ENCODE measurements at places on chromosomes 3 and 15.

DNA sequence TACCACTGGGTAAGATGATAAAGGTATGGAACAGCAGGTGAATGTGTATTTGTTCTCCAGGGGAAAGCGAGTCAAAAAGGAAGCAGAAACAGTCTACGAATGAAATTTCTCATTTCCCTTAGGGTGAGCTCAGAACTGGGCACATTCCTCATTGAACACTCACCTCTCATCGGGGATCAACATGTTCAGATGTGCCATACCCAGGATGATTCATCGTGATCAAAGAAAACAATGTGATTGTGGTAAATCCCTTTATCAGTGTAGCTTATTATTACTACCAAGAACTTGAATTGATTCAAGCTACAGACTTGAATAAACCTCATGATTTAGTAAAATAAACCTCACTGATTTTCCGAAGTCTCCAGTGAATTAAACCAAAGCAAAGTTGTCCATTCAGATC is 72.1 kb downstream of the GJD2 start:
- no peak for DNase-seq

- no peak for DNase-seq
These were observed 60.0 kb upstream of the NMNAT3 start for GRCh38 chr3:139737682-139738361.

DNA sequence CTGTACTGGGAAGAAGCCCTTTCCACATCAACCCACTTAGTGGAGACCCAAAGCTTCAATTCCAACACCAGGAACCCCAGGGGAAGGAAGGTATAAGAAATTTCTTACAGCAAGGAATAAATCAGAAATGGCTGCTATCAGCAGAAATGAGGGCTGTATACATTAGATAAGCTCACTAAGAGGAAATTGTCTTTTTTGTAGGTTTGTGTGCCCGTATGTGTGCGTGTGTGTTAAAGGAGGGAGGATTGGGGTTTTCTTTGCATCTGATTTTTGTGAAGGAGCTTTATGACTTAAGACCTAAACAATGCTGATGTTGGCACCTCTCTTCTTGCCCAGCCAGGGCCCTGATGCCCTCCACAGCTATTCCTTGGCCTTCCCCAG is 18.6 kb downstream of the ARRDC4 start:
- DNase-seq: no peak

DNA sequence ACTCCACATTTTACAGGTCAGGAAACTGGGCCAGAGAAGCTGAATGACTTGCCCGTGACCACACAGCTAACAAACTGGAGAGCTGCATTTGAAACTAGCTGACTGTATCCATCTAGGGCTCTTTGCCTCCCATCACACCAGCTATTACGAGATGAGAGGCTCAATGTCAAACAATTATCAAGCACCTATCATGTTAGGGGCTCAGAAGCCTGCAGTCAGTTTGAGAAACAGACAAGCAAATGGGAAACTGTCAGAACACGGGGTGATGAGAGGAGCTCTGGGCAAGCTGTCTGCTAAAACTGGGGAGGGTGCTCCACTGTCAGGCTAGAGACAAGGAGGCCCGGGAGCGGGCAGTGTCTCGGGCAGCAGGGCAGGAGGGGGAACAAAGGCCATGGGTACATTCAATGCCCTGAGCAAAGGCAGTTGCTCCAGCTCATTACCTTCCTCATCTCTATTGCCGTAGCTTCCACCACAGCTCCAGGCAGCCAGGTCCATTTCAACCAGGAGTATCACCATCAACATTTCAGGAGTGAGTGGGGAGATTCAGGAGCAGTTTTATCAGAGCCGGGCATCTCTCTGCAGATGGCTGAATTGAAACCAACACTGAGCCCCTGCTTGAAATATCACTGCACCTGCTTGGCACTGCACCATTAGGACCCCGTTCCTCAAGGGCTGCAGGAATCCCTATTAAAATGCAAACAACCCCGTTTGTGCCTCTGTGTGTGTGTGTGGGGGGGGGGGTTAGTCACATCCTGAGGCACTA is 122.6 kb downstream of the RAB11A start:
- no peak for DNase-seq

DNA sequence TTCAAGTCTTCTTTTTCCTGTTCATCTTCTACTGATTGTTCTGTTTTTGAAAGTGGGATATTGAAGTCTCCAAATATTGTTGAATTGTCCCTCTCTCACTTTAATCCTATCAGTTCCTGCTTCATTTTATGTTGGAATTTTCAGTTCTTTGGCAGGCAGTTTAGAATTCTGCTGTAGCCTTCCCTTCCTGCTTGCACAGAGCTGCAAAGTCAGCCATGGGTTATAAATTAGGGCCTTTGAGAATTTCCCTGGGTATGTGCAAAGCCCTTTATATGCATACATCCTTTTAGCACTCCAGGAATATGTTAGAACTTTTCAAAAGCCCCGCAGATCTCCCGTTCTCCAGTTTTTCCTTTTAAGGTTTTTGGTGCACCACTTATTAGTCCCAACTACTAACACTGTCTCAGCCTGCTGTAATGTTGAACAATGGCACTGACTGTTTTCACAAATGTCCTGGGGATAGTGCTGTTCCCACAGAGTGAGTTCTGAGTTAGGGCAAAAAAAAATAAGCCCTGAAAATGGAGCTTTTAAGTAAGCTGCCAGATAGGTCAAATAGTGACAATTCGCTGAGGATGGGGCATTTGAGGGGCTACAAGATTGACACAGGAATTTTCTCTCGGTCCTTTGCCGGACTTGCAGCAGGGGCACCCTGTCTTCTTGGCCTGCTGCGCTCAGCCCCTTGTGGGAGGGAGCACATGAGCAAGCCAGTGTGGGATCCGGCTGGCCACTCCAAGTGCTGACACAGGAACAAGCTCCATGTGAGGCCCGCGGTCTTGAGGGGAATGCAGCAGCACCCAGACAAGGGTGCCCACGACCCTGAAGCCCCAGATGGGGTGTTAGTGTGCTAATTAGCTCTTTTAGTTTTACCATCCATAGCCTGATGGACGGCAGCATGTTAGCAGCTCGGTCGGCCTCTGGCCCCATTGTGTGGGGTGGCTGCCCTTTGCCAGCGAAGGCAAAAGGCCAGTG is 96.0 kb downstream of the VPS8 start:
- DNase-seq: no peak

DNA sequence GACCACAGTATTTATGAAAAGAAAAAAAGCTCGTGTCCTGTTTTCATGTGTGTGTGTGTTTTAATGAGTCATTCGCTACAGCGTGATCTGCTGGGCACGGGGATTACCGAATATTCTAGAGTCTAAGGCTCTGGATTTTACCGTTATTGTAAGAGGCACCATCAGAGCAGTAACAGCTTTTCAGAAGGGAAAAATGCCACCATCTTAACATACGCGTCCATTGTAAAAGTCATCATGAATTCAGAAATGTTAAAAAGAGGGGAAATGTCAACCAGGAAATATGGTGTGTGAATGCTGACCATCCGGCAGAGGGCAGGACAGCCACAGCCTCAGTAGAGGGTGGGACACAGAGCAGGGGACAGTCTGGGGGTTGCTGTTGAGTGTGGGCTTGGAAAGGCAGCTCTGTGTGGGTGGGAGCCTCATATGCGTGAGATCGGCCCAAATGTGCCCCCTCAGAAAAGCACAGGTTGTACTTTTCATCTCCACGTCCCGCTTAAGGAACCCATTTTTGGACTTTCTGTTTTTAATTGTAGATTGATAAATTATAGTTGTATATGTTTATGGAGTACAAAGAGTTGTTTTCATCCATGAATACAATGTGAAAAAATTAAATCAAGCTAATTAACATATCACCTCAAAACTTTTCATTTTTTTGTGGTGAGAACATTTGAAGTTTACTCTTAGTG is 69.6 kb downstream of the ASB7 start:
- no peak for DNase-seq

DNA sequence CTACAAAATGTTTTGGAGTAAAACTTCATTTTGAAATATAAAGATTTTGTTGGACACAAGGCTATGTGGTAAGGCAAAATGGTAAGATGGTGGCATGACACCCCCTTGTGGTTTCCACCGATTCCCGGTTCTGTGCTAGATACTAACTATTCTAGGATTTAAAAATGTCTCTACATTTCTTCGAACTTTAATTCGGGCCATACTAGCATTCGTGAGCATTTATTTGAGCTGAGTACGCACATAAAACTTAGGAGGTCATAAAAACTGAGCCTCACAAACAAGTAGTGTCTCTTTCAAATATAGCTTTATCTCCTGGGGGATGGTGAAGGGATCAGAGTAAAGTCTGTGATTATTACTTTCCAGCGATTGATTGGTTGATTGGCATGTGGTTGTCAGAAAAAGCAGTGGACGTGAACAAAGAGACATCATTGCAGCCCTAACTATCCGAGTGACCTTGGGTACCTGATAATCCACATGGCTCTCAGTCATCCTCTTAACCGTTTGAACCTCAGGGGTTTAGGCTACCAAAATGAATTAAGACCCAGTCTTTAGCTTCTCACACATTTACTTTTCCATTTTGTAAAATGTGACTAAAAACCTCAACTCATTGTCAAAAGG is 1.1 kb upstream of the ZNF639 start:
- DNase-seq: peak; percentile 23

GRCh38 chr3:120683671-120684301 is 1.7 kb upstream of the HGD start:
- no peak for DNase-seq

- DNase-seq: no peak
These were observed 258.5 kb downstream of the ROBO2 start for GRCh38 chr3:77298417-77298816.

DNA sequence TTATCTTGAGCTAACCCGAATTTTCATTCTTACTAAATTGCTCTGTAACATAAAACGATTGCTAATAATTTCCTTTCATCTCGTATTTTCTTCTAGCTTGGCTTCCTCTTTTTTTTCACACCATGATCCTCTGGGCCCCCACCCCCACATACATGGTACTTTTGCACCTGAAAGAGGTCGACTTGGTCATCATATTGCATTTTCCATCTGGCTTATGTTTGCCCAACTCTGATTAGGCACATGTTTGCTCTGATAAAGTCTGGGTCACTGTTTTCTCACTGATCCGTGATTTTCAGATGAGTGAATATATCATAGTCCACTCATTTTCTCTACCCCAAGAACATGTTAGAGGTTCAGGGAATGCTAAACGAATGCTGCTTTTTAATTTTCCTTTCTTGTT is 49.5 kb downstream of the ARRDC4 start:
- DNase-seq: no peak

GRCh38 chr3:124529826-124530571 is 200.3 kb upstream of the UMPS start:
- DNase-seq: no peak

GRCh38 chr3:7195934-7196333 is 335.0 kb downstream of the GRM7 start:
- no peak for DNase-seq

GRCh38 chr3:45283471-45283870 is 57.4 kb upstream of the TMEM158 start:
- no peak for DNase-seq

DNA sequence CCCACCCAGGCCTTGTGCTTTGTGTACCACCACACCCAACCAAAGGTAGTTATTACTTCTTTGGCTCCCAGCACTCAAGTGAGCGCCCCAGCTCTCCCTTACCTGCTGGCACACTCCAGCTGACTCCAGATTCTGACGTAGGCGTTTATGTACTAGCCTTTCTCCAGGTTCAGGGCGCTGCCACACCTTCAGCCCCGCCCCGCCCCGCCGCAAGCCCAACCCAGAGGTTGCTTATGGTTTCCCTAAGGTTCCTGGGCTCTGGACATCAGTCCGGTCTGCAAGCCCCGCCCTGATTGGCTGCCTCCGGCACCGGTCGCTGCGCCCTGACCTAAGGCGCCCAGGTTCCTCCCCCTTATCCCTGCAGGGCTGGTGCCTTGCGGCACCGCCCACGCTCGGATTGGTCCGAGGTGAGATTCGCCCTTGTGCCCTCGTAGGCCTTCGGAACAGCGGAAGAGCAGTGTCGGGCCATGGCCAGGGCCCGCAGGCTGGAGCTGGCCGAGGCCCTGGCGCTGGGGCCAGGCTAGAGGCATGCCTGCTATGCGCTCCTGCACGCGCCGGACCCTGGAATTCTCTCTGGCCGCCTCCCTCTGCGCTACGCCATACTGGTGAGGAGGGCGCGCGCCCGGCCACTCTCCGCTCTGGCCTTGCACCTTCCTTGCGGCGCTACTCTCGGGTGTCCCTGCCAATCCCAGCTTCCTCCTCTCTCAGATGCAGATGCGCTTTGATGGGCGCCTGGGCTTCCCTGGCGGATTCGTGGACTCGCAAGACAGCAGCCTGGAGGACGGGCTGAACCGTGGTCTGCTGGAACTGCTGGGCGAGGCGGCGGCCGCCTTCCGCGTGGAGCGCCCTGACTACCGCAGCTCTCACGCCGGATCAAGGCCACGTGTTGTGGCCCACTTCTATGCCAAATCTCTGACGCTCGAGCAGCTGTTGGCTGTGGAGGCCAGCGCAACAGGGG is 19.8 kb upstream of the NUDT16 start:
- peak; percentile 44 for DNase-seq

DNA sequence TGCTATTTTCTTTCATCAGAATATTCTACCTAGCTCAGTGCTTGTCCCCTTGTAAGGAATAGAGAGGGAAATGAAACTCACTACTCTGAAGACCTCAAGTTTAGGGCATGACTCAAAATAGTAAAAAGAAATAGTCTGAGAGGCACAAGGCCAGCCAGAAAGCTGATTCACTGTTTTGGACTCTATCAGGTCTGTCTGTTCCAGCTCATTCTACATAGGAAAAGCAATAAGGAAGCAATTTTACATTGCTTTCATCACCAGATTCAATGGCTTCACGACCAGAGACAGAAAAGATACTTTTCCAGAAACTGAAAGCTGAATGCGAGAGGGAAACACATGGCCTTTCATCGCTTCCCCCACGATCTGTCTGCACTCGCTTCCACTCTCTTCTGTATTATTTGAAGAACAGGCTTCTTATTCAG is 276.0 kb downstream of the GBE1 start:
- DNase-seq: peak; percentile 1

- DNase-seq: no peak
These were observed 26.1 kb upstream of the MGLL start for GRCh38 chr3:127848131-127849129.

DNA sequence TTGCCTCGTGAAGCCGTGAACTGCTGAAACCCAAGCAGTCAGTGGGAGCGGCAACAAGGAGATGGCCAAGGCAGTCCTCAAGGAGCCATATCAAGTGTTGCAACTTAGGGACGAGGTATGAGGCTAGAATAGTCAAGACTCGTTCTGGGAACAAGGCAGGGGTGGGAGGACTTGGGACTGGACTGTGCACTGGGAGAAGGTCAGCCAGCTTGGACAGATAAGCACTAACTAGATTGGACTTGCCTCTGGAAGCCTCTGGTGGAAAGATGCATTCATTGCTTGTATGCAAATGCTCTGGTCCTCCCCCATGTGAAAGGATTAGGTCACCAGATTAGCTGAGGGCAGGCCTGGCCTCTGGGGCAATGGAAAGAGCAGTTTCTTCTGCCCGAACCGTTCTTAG is 123.3 kb upstream of the CTNNB1 start:
- no peak for DNase-seq
